NCI-H2227 treated with DMSO at 0.1 percent for 48 hours (cell line): ENCODE measurements at places on chromosomes 12 and 14.

DNA sequence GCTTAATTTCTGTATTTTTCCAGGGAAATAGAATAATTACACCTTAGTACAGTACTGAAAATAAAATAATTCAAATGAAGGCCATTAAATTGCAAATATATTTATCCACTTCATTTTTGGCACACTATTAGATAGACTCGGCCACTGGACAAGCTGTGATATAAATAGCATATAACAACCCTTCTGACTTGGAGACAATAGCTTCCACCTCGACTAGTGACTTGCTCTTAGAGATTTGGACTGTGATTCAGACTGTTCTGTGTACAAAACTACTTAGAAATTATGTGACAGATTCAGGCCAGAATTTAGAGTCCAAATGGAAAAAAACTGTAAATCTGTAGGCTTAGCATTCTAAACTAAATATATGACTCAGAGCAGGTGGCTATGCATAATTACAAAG lies 949.9 kb downstream of the LRFN5 start:
- DNase-seq, result no peak

DNA sequence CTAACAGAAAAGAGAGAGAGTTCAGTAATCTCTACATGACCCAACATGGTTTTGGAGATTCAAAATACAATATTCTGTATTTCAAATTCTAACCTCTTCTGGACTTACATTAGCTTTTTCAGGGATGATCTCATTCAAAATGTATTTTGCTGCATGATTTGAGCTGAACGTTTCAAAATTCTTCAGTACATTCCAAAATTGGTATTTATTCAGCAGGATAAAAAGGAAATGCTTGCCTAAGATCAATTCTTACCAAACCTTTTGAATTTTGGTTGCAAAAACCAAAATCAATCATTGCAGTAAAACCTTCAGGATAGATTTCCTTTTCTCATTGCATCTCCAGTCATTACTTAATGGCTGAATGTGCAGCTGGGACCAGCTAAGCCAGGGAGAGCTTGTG lies 1761.3 kb upstream of the SEL1L start:
- DNase-seq, result no peak

- DNase-seq, result no peak
Measured at GRCh38 chr12:127245437-127245836, 1021.5 kb upstream of the TMEM132C start.

DNA sequence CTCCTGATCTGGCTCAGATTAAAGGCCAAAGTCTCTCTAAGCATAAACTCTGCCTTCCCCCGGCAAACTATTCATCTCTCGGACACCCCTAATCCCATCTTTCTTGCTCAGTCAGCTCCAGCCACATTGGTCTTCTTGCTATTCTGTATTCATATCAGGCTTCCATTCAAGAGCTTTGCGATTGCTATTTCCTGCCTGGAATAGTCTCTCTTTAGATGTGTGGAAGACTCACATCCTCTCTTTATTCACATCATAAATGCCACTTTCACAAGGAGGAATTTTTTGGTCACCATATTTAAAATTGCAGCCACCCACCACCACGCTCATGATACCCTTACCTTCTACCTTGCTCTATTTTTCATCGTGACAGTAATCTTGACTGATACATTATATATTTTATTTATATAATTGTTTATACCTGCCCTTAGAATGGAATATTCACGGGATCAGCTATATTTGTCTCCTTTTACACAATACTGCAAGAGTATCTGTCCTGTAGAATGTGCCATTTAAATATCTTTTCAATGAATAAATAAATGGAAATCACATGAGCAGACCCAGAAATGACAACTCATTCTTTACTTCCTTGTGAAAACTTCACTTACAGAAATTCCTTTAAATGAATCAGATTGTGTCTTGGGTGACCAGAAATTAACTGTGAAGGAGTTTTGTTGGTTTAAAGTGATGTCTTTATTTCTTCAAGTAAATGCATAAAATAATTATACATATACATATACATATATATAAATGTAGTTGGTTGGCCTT lies 780.6 kb upstream of the FLRT2 start:
- no peak for DNase-seq

DNA sequence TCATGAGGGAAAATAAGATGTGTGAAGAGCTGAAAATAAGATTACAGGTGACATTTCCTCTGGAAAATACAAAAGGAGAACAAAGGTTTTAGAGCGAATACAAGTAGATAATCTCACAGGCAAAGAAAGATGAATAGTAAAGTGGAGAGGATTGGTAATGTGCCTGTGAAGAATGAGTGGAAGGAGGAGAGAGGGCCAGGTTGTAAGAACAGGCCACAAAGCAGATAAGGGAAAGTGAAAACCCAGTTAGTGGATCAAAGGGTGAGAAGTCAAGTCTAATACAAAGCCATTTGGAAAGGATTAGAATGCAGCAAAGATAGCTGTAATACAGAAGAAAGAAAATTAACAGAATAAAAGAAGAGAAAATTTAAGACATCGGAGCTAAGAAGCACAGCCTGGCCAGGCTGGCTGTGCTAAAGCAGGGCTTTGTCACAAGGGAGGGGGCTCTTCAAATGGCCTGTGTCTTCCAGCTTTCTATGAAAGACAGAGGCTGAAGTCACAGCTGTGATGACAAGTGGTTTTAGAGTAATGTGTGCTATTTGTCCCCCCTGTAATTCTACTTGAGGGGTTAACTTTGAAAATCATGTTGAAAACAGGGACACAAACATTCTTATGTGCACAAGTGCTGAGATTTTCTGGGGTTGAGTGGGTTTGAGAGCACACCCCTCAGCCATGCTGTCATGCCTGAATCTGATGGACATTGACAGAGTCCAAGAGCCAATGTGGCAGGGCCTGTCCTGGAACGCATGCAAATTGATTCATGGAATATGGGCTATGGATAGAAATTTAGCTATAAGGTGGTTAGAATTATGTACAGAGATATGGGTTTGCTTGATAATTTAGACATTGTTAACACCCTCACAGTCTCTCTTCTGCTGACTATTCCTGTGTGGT lies 344.5 kb upstream of the NAV3 start:
- no peak for DNase-seq

- no peak for DNase-seq
Measured at GRCh38 chr12:28540324-28540714, 350.1 kb downstream of the CCDC91 start.

GRCh38 chr14:71711619-71712018 lies 220.6 kb upstream of the RGS6 start:
- no peak for DNase-seq

DNA sequence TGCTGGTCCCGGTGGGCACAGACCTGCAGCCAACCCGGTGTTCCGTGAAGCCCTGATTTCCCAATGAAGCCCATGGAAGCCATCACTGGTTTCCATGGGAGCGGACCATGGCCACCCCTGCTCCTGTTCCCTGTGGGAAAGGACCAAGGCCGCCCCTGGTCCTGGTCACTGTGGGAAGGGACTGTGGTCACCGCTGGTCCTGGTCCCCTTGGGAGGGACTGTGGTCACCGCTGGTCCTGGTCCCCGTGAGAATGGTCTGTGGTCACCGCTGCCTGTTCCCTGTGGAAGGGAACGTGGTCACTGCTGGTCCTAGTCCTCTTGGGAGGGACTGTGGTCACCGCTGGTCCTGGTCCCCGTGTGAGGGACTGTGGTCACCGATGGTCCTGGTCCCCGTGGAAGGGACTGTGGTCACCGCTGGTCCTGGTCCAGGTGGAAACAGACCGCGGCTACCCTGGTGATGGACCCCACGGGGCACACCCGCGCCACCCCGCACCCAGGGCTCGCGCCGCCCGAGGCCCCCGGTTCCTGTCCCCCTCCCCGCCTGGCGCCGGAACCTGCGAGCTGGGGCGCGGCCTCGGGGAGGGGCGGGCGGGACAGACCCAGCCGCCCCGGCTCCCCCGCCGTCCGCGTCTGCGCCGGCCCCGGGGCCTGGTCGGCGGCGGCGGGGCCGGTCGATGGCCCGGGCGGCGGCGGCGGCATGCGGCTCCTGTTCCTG lies at the start of gene GLT1D1:
Gene GLT1D1, plus strand, starts transcription at position 594 of the 715 bp plus-strand sequence. Its CDS starts 104 bp downstream, at position 698.
- no peak for DNase-seq

GRCh38 chr12:131550121-131550520 lies 160.8 kb upstream of the SFSWAP start:
- DNase-seq, result no peak

DNA sequence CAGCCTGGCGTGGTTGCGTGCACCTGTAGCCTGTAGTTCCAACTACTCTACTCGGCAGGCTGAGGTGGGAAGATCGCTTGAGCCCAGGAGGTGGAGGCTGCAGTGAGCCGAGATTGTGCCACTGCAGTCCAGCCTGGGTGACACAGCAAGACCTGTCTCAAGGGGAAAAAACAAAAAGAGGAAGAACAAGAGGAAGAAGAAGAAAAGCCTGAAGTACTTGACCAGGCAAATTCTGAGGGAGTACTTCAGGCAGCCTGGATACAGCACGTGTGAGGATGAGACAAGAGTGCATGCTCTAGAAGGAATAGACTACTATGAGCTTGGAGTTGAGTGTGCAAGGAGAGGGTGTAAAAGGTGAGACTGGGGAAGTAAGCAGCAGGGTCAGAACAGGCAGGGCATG lies 1.8 kb downstream of the GDF3 start:
- DNase-seq, result no peak
